ENCODE measurements at places on chromosomes 11 and 22.

- DNase-seq, result no peak
These were observed 23.1 kb upstream of the GLYATL2 start for GRCh38 chr11:58867556-58867955.

GRCh38 chr11:70625582-70626518 lies 227.5 kb downstream of the CTTN start:
- no peak for DNase-seq

GRCh38 chr11:128172046-128172878 lies 415.1 kb downstream of the ETS1 start:
- DNase-seq, result peak; percentile 87

DNA sequence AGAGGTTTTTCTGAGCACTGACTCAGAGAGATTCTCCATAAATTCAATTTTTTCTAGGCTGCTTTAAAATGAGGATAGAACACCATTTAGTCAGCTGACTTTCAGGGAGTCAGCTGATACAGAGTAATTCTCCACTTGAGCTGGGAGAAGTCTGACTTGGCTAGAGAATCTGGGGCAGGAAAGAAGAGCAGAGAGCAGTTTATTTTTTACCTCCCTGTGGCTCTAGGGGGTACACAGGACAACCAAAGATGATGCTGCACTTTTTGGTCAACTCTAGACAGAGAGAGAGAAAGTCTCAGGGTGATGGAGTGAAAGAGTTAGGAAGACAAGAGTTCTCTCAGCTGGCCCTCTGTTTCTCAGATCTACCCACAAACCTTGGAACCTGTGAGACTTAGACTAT lies 67.3 kb upstream of the EED start:
- DNase-seq, result no peak

DNA sequence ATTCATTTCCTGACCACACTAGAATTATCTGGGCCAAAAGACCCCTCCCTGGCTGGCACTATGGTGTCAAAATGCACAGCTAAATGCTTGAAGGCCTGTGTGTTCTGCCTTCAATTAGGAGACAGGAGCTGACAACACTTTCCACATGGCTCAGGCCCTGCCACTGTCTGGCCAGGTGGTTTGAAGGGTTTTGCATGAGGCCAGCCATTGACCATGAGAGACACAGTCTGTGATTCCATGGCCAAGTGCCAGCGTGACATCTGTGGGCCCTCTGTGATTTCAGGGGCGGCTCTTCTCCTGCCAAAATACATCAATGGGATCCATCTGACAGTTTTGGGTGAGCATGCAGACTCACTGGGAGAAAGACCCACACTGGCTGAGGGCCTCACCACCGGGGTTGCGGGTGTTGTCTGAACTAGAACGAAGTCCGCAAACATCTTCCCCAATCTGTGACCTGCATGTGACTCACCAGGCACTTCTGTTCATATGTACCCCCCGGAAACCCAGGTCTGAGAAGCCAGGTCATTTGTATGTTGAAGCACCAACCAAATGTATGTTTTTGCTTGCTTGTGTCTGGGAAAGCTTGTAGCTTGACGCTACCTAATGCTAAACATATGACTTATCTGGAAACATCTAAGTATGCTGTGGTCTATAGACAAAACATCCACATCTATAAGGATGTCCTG lies 20.7 kb upstream of the NAV2 start:
- no peak for DNase-seq

- DNase-seq, result no peak
These were observed 45.8 kb downstream of the ATG16L2 start for GRCh38 chr11:72860010-72860409.

- DNase-seq, result no peak
These were observed 2.2 kb downstream of the LMF2 start for GRCh38 chr22:50505276-50505775.

- no peak for DNase-seq
These were observed 167.1 kb downstream of the C11orf91 start for GRCh38 chr11:33533386-33534052.

- DNase-seq, result no peak
These were observed 26.7 kb downstream of the TMEM184B start for GRCh38 chr22:38246046-38246658.

- DNase-seq, result no peak
These were observed 132.6 kb downstream of the MICAL2 start for GRCh38 chr11:12242966-12243365.

GRCh38 chr11:86134580-86135318 lies 65.9 kb upstream of the PICALM start:
- no peak for DNase-seq

GRCh38 chr11:134071766-134072402 lies 3.0 kb downstream of the JAM3 start:
- no peak for DNase-seq

DNA sequence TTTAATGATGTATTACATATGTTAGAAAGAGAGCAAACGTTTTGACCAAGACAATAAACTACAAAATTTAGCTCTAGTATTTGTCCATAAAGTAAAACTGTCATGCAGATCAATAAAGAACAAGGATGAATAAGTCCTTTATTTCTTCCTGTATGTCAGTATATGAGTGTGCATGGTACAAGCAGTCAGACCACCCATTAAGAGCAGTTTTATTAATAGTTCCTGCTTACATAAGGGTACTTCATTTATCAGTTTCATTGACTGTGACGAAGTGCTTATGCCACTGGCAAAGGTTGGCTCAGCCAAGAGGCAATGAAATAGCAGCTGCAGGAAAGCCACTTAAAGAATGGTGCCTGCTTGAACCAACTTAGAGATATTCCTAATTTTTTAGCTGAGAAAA lies 913.0 kb upstream of the CNTN5 start:
- DNase-seq, result no peak

- no peak for DNase-seq
These were observed 21.2 kb upstream of the FEZ1 start for GRCh38 chr11:125517116-125517770.

DNA sequence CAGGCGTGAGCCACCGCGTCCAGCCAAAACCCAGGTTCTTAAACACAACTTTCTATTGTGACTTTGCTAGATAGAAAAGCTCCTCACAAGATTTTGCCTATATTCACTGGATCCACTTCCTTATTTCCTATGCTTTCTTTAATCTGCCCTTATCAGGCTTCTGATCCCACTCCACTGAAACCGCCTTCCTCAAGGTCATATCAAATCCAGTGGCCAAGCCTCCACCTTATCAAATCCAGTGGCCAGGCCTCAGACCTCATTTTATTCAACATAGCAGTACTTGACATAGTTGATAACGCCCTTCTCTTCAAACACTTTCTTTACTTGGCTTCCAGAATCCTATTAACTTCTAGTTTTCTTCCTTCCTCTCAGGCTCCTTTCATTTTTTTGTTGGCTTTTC lies 29.5 kb downstream of the DIXDC1 start:
- DNase-seq, result no peak

GRCh38 chr11:125289419-125290098 lies 125.0 kb downstream of the PKNOX2 start:
- no peak for DNase-seq

DNA sequence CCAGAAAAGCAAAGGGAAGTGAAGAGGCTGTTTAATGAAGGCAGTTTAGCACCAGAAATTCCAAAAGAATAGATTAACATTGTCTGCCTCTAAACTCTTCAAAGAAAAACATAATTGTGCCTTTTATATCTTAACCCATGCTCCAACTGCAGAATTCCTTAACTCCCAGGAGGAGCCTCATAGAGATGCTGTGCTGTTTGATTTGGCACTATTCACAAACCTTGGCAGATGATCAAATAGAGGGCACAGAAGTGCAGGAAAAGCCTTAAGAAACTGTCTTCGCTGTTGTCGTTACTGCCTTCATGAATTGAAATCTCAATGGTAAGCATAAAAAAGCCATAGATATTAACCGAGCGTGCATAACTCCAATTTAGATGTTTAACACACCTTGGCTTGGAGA lies 124.1 kb upstream of the MPPED2 start:
- DNase-seq, result no peak

- DNase-seq, result no peak
These were observed 197.8 kb downstream of the MN1 start for GRCh38 chr22:27603800-27604144.

GRCh38 chr11:290621-291231 lies 1.8 kb downstream of the PGGHG start:
- no peak for DNase-seq

DNA sequence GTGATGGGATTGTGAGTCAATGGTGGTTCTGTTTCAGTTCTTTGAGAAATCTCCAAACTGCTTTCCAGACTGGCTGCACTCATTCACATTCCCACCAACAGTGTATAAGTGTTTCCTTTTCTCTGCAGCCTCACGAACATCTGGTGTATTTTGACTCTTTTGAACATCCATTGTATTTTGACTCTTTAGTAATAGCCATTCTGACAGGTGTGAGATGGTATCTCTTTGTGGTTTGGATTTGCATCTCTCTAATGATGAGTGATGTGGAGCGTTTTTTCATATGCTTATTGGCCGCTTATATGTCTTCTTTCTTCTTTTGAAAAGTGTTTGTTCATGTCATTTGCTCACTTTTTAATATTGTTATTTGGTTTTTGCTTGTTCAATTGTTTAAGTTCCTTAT lies 19.4 kb downstream of the NELL1 start:
- DNase-seq, result no peak

GRCh38 chr11:118884875-118885274 lies 1.2 kb downstream of the CXCR5 start:
- DNase-seq, result no peak

DNA sequence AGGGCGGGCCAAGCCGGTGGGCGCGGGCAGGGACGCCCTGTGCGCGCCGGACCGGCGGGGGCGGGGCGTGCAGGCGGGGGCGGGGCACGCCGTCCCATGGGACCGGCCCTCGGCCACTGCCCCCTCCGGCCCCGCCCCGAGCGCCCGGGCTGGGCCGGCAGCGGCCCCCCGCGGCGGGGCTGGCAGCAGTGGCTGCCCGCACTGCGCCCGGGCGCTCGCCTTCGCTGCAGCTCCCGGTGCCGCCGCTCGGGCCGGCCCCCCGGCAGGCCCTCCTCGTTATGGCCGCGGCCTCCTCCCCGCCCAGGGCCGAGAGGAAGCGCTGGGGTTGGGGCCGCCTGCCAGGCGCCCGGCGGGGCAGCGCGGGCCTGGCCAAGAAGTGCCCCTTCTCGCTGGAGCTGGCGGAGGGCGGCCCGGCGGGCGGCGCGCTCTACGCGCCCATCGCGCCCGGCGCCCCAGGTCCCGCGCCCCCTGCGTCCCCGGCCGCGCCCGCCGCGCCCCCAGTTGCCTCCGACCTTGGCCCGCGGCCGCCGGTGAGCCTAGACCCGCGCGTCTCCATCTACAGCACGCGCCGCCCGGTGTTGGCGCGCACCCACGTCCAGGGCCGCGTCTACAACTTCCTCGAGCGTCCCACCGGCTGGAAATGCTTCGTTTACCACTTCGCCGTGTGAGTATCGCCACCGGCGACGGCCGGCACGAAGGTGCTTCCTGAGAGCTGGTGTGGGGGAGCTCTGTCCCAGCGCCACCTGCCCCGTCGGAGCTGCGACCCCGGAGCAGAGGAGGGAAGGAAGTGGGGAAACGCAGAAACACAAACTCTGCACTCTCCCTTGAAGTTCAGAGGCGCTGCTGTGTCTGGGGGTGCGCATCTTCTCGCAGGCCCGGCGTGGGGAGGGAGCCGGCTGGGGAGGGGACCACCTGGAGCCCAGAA lies at the start of gene KCNQ1:
Gene KCNQ1, plus strand, starts transcription at position 188 of the 925 bp plus-strand sequence. Its CDS starts 91 bp downstream, at position 279.
- DNase-seq, result no peak

DNA sequence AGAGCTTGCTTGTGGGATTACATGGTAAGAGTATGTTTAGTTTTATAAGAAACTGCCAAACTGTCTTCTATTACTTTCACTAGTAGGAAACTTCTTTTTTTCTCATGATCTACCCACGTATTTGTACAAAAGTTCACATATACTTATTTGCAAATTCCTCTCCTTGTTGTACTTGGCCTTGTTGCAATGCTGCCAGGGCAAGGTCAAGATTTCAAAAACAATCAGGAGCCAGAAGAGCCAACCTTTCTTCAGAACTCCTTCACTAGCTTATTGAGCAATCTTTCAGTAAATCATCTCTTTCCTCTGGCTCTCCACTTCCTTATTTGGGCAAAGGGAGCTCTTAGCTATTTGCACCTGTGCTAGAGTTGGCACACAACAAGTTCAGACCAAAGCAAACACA lies 9.7 kb downstream of the SRSF8 start:
- no peak for DNase-seq

GRCh38 chr11:75031771-75032549 lies 43.2 kb downstream of the NEU3 start:
- DNase-seq, result peak; percentile 48

DNA sequence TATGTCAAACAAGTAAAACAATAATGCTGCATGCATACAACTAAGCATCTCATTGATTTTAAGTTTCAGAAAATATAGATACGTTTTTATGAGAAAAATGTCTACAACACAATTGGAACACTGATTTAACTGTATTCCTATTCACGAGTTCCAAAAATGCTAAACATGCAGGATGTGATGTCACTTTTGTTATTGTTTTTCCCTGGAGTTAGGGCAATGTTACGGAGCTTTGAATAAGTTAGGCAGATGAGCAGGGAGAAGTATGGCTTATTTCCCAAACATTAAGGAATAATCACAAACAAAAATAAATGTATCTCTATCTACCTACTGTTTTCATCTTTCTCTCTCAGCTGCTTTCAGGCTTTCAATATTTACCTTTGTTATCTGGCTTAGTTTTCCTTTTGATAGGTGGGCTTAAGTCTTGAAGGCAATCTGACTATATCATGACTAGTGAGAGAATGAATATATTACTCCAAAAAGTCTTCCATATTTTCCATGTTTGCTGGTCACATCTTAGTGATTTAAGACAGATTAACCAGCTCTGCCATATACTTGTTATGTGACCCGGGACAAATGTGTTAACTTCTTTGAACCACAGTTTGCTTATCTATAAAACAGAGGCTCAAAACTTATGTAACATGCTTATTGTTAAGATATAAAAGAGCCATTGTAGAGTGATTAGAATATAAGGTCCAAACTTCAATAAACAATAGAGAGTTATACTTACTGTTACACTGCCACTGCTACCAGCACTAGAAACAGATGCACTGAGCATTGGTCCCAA lies 854.4 kb upstream of the CCDC90B start:
- no peak for DNase-seq

DNA sequence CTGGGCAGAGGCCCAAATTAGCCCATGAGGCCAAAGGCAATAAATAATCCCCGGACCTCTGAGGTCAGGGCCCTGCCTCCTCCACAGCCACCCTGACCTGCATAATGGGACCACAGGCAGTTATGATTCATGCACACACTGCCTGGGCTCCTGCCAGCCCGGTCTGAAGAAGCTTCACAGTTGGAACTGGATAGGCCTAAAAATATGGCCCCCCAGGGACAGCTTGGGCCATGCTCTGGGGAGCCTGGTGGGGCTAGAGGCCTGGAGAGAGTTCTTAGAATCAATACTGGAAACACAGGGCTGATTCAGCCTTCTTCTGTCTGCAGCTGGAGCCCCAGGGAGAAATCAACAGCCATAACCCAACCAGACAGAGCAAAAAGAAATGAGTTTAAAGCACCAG lies 112.8 kb upstream of the CADM1 start:
- no peak for DNase-seq

All from T-helper 9 cell (primary cell).